ENCODE measurements at places on chromosomes 5 and 9.
A peak's percentile ranks its signal among the peaks of the same experiment; 100 is the strongest.

DNA sequence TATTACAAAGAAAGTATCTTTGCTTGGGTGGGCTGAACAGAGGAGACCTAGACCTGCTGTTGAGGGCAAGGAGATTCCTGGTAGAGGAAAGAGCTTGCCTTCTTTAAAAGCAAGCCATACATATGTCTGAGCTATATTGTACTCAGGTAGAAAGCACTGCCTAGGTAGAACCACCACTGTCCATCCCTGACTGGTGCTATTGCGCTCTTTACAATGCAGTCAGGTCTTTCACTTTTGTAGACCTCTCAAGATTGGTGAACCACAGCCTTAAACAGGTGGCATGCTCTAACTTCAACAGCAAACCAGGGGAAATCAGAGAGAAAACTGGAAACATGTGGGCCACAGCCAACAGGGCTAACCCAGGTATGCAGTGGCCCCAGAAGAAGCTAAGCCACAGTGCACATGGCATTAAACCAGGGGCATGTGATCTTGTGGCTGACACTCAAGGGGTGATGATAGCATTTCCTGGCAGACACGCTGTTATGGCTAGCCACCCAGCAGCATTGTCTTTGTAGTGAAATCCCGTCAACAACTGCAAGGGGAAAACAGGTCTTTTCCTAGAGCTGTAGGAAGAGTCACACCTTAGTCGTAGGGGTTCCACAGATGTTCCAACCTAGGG is 253.9 kb upstream of the PCSK5 start:
- no peak for DNase-seq

DNA sequence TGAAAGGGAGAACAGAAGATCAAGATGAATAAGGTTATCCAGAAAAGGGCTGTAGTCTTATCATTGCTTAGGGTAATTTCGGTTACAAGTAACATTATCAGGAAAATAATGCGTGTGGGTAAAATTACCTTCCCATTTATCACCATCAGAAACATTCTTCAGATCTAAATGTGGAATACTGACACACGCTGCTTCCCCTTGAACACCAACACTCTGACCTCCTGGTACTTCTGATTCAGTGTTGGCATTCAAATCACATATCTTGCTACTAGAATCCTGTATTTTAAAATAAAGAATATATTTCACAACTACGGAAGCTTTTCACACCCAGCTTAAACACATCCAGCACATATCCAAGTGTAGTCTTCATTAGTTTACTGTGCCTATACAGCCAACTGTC is 70.2 kb downstream of the PKD2L2 start:
- no peak for DNase-seq

- no peak for DNase-seq
These were observed 662.8 kb downstream of the PTPRD start for GRCh38 chr9:9949978-9950377.

DNA sequence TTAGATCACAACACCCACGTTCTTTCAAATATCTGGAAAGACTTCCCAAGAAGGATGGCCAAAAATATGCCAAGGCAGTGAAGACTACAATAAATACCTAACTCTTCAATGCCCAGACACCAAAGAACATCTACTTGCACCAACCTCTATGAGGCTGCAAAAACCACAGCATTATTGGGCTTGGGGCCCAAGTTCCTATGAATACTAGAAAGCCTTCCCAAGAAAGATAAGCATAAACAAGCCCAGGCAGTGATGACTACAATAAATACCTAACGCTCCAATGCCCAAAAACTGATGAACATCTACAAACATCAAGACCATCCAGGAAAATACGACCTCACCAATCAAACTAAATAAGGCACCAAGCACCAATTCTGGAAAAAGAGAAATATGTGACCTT is 41.3 kb downstream of the AP3B1 start:
- no peak for DNase-seq

- DNase-seq = no peak
These were observed 47.8 kb upstream of the FYB1 start for GRCh38 chr5:39267186-39267585.

- no peak for DNase-seq
These were observed 18.7 kb upstream of the WDR38 start for GRCh38 chr9:124834591-124834990.

GRCh38 chr9:109036744-109037680 is 23.7 kb upstream of the CTNNAL1 start:
- no peak for DNase-seq

- peak; percentile 80 for DNase-seq
These were observed 37.3 kb upstream of the EGFL7 start for GRCh38 chr9:136625101-136626065.

DNA sequence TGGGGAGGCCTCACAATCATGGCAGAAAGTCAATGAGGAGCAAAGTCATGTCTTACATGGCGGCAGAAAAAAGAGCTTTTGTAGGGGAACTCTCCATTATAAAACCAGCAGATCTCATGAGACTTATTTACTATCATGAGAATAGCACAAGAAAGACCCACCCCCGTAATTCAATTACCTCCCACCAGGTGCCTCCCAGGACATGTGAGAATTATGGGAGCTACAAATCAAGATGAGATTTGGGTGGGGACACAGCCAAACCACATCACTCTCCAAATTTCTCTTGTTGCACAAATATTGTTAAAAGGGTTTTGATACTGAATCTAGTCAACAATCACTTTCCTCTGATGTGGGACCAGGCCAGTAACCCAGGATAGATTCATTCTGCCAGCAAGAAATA is 1176.1 kb downstream of the CDH9 start:
- DNase-seq = no peak

GRCh38 chr9:120909904-120910303 is 16.7 kb downstream of the TRAF1 start:
- DNase-seq = no peak

GRCh38 chr5:160187091-160187490 is 42.2 kb upstream of the FABP6 start:
- no peak for DNase-seq

GRCh38 chr5:135379046-135379654 is 19.9 kb downstream of the MACROH2A1 start:
- DNase-seq = peak; percentile 43

GRCh38 chr5:154118893-154119336 is 71.6 kb upstream of the GALNT10 start:
- no peak for DNase-seq

DNA sequence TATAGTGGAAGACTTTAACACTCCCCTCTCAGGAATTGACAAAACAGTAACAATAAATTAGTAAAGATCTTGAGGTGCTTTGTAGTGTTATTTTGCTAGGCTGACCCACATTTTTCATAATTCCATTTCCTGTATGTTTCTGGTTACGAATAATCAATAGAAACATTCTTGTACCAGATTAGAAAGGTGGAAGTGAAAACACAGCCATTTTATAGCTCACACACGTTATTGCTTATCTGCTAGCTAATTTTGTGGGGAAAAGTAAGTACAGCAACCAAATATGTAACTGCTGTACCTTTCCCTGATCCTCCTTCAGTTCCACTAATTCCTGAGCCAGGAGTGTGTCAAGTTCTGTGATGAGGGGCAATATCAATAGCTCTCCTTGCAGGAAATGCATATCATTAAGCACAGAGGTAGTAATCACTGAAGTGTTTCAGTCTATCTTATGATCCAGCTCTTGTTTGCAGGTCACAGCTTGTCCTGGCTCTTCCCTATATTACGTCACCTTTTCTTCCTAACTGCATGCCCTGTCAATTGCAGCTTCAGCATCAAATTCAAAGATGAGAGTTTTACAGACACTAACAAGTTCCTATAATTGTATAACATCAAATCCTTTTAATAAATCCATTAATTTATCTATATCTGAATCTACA is 59.4 kb downstream of the MINAR2 start:
- no peak for DNase-seq

GRCh38 chr5:180689071-180689694 is 39.8 kb upstream of the FLT4 start:
- DNase-seq = no peak

DNA sequence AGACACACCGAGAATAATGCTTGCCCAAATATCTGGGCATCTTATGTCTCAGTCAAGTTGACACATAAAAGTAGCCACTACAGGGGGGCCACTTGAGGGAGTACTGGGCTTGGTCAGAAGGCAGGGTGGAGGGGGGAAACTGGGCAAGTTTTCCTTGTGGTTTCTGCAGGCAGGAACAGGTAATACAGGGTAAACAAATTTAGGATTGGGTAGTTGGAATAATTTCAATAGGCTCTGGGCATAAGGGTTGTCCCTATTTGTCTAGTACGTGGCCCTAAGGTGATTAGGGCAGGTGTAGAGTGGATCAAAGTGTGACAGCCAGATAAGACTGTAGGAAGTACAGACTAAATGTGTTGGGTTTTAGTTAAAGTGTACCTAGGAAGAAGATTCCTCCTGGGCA is 353.1 kb downstream of the TLE4 start:
- no peak for DNase-seq

DNA sequence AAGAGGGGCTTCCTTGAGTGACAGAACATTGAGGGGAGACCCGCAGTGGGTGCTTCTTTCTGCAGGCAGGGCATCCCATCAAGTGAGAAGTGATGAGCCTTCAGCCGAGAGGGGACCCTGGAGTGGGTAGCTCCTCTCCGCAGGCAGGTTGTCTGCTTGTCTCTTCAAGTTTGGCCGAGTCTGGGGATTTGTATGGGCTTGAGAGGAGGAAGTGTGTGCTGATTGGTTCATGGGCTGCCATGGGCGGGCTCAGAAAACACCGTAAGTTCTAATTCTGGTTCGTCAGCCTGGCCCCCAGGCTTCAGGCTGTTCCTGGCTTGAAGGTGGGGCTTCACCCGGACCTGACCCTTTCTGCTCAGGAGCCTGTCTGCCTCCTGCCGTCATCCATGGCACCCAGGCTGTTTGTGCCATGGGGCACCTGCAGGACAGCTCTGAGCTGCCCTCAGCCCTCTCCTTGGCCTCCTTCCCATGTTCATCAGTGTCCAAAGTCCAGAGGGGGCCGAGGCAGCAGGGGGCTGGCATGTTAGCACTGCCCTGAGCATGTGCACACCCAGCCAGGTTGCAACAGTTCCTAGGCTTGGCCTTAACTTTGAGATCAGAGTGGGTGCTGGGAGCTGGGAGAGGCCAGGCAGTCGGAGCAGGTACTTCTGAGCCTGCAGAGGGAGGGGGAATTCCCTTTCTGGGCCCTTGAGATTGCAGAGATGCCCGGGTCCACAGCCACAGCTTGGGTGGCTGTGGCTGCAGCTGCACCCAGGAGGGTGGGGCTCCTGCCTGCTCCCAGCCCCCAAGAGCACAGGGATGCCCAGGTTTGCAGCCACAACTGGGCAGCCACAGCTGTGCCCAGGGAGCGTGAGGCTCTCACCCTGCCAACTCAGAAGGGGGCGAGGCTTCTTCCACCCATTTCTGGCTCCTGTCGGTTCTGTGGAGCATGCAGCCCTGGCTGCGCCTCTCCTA is 13.5 kb upstream of the DHFR start:
- DNase-seq = no peak

DNA sequence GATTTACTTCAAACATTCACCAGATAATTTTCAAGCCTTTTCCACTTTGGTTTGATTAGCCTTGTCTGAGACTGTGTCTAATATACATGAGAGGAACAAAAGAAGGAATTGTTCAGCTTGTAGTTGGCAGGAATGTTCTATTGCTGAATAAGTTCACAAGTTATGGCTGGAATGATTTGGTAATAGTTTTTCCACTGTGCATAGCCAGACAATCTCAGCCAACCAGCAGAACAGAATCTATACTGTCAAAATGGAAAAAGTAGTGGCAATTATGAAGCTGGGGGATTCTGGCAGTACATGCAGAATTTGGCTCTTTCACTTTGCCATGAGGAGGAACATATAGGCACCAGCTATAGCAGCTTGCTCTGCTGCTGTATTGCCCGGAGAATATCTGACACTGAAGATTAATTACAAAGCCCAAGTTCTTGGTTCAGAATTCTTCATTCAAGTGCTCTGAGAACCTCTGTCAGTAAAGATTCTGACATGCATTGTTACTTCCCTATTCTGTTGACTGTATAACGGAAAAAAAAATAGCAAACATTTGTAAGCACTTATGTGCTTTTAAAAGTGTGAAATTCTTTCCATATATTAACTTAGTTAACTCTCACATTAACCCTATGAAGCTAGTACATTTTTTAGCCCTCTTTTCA is 150.6 kb downstream of the PRR16 start:
- no peak for DNase-seq

DNA sequence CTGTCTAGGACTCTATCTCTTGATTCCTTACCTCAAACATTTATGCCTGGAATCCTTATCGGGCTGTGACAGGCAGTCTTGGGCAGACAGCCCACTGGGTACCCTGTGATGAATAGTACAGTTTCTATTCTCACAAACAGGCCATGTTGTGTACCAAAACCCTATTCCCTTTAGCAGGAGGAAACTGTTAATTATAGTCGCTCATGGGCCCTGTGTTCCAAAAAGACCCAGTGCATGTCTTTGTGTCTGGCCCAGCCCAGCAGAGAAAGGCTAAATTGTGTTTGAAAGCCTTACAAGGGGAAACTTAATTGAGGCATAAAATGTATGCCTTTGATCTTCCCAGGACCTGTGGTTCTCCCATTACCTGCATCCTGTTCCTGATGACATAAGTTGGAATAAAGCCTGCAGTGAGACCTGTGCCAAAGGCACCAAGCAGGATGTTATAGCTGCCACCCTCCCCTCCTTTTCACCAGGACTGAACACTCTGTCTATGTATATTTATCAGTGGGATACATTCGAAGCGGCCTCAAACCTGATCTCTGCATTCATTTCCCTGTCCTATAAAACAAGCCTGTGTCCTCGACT is 43.3 kb downstream of the TLR4 start:
- DNase-seq = no peak

- no peak for DNase-seq
These were observed 29.2 kb downstream of the ROR2 start for GRCh38 chr9:91920630-91921350.

DNA sequence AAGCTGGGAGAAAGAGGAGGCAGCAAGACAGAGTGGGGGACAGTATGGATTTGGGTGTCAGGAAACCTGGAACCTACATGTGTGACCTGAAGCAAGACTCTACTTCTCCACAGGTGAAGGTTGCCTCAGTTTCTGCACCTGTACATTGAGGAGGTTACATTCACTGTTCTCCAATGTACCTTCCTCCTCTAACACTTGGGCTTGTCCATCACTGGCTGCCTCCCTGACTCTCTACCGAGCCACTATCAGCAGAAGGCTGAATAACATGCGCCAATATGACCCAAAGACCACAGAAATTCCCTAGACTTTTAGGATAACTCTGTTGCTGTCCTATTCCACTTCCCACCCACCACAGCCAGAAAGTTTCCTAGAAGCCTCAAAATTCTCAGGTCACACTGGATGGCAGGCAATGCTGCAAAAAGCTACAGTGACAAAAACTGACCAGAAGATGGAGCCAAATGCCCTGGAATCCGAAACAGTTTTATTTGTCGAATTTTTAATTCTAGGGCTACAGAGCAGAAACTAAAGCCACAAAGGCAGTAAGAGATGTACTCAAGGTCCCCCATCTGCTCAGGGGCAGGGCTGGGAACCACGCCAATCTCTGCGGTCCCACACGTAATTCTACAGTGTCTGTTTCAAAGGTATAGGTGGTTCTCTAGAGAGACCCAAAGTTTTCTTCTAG is 64.4 kb downstream of the FAM114A2 start:
- peak; percentile 46 for DNase-seq
